ENCODE measurements at places on chromosomes 11 and 22. TPM values are rescaled to one million over a fixed set of nuclear protein-coding genes. Genes with fewer than 3 reads are reported as not detected.

The MYOD1 gene
- 0.12 TPM for total RNA-seq

The OR8A1 gene
- total RNA-seq, result not detected

The ACCS gene
- 11.1 TPM for total RNA-seq

The PTPN5 gene
- not detected for total RNA-seq

The YPEL1 gene
- total RNA-seq, result 0.50 TPM

The JAML gene
- total RNA-seq, result under 0.01 TPM

The OR51B2 gene
- not detected for total RNA-seq

The OR51B4 gene
- 0.11 TPM for total RNA-seq

The TRIM6 gene
- total RNA-seq, result 6.5 TPM

The COMMD9 gene
- 23.1 TPM for total RNA-seq

The ZNF280A gene
- total RNA-seq, result not detected

The CHORDC1 gene
- 46.7 TPM for total RNA-seq

The FAM180B gene
- total RNA-seq, result 0.12 TPM

The CENATAC gene
- total RNA-seq, result 30.7 TPM

The PARVG gene
- not detected for total RNA-seq

The MMP12 gene
- not detected for total RNA-seq

The CCDC89 gene
- total RNA-seq, result 7.9 TPM

The TNNI2 gene
- not detected for total RNA-seq

The DNAJB7 gene
- total RNA-seq, result not detected

The MS4A6A gene
- not detected for total RNA-seq

The LRRC4C gene
- under 0.01 TPM for total RNA-seq
